ENCODE measurements at places on chromosomes 2 and 18. TPM values are rescaled to one million over a fixed set of nuclear protein-coding genes. Genes with fewer than 3 reads are reported as not detected.

The DYSF gene
- total RNA-seq = 0.66 TPM

The BCL2L11 gene
- 2.7 TPM for total RNA-seq

The CFAP221 gene
- not detected for total RNA-seq

The HDAC4 gene
- total RNA-seq = 29.1 TPM

The IL36A gene
- total RNA-seq = not detected

The STEAP3 gene
- 23.6 TPM for total RNA-seq

The CD207 gene
- not detected for total RNA-seq

The CCDC68 gene
- 1.8 TPM for total RNA-seq

The SOCS6 gene
- total RNA-seq = 51.1 TPM
